ENCODE measurements at places on chromosomes 4 and X.
A peak's percentile ranks its signal among the peaks of the same experiment; 100 is the strongest.

GRCh38 chr4:152817331-152817730 lies 37.6 kb downstream of the ARFIP1 start:
- DNase-seq, result no peak

- DNase-seq, result no peak
These were observed 191.0 kb upstream of the ARX start for GRCh38 chrX:25206778-25207177.

DNA sequence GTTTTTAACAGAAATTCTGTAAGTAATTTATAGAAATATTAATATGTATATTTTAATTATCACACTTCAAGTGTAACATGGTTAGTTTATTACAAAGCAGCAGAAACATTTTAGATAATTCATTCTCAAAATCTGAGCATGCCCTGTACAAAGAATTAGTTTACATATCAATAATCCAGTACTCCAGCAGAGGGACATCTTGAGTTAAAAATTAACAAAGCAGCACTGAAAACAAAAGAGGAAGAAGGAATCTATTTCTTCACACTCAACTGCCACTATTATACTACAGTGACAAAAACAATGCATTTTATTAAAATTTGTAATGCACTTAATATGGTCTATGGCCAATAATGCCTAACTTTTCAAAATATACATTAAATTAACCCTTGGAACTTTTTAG lies 179.1 kb upstream of the KLHL4 start:
- DNase-seq, result peak; percentile 35

GRCh38 chr4:74431113-74431826 lies 13.7 kb upstream of the AREG start:
- DNase-seq, result peak; percentile 41

GRCh38 chr4:89203902-89204301 lies 92.6 kb downstream of the TIGD2 start:
- DNase-seq, result no peak
